Calu3 (cell line): ENCODE measurements at places on chromosomes 6 and 20. TPM values are rescaled to one million over a fixed set of nuclear protein-coding genes. Genes with fewer than 3 reads are reported as not detected.

GHRH gene
- total RNA-seq, result not detected in 2 replicates

IL17F gene
- not detected in 2 replicates for total RNA-seq

PI3 gene
- total RNA-seq, result 52.0 and 52.1 TPM in 2 replicates

MLN gene
- not detected in 2 replicates for total RNA-seq

RSPH4A gene
- 0.21 and 0.22 TPM in 2 replicates for total RNA-seq

ADGRF4 gene
- 7.3 and 8.0 TPM in 2 replicates for total RNA-seq

TMEM14B gene
- 50.4 and 63.9 TPM in 2 replicates for total RNA-seq
